ENCODE measurements at places on chromosomes 16 and 17.
A peak's percentile ranks its signal among the peaks of the same experiment; 100 is the strongest.

DNA sequence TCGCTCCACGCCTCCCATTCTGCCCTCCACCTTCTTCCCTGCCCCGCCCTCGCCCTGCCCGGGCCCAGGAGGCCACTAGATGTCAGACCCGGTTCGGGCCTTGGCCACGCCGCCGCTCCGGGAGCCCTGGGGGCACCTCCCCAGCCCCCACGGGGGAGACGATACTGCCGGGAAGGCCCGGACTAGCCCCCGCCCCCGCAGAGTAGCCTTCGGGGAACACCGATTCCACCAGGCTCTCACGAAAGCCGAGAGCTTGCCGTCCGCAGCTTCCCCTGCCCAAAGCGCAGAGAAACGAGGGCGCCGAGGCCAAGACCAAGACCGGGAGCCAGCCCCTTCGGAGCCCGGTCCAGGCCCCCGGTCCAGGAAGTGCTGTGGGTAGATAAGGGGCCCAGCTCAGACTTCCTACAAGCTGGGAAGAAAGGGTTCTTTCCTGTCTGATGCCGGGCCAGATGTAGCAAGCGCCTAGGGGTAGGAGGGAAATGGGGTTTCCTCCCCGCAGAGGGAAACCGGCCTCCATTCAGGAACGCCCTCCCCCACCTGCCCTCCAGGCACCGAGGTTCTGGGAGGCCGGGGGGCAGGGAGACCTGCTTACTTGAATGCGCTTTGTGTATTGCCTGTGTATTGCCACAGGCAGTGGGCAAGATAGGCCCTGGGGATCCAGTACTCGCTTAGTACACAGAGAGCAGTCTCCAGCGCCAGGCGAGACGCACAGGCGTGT is 806 bp upstream of the CYB561 start:
- H3K27ac ChIP-seq = peak overlapping the region; percentile 97
- DNase-seq = peak; percentile 93
- H3K4me1 ChIP-seq = peaks cover 22% of the 10 kb centered on the region
- H3K27me3 ChIP-seq = no peaks in the 10 kb centered on the region

DNA sequence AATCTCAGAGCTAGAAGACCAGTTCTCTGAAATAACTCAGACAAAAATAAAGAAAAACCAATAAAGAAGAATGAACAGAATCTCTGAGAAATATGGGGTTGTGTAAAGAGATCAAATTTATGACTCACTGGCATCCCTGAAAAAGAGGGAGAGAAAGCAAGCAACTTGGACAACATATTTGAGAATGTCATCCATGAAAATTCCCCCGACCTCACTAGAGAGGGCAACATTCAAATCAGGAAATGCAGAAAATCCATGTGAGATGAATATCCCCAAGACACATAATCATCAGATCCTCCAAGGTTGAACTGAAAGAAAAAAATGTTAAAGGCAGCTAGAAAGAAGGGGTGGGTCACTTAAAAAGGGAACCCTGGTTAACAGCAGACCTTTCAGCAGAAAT is 32.1 kb downstream of the TANC2 start:
- H3K36me3 ChIP-seq = no peaks in the 10 kb centered on the region
- DNase-seq = no peak

DNA sequence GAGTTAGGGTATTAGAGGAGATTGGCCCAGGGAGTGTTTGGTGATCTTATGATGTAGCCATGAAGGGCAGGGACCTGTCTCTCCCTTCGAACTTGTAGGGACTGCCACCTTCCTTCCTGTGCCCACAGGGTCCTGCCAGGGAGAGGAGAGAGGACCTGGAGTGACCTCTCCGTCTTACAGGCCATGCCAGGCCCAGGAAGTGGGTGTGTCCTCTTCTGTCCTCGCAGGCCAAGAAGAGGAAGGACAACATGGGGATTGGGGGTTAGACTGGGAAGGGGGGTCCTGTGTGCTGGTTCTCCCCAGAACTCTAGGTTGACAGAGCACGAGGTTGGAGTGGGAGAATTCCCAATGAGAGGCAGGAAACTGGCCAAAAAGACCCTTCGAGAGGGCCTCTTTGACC is 43.4 kb upstream of the TAC4 start:
- peaks cover 6% of the 10 kb centered on the region for H3K4me1 ChIP-seq
- no peak for DNase-seq
- peaks cover 31% of the 10 kb centered on the region for H3K27me3 ChIP-seq
- no peak overlapping the region for H3K4me3 ChIP-seq
- H3K27ac ChIP-seq = no peak overlapping the region

DNA sequence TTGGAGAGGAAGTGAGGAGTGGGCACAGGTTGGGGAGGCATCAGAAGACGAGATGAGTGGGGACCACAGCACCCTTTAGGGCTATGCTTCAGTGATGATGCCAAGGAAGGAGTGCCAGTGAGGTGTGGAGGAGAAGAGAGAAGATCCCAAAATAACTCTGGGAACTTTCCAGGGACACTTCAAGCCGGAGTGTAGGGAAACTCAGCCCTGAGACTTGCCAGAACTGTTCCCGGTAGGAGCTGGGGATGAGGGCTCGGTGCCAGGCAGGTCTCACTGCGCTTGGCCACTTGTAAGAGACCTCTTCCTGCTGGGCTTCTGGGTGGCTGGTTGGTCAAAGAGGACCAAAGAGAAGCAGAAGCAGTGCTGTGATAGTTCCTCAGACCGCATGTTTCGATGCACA is 63.6 kb downstream of the SHISA6 start:
- H3K4me1 ChIP-seq = no peaks in the 10 kb centered on the region
- H3K27ac ChIP-seq = no peak overlapping the region
- H3K36me3 ChIP-seq = no peaks in the 10 kb centered on the region
- DNase-seq = no peak
- no peaks in the 10 kb centered on the region for H3K27me3 ChIP-seq
- no peak overlapping the region for H3K4me3 ChIP-seq

DNA sequence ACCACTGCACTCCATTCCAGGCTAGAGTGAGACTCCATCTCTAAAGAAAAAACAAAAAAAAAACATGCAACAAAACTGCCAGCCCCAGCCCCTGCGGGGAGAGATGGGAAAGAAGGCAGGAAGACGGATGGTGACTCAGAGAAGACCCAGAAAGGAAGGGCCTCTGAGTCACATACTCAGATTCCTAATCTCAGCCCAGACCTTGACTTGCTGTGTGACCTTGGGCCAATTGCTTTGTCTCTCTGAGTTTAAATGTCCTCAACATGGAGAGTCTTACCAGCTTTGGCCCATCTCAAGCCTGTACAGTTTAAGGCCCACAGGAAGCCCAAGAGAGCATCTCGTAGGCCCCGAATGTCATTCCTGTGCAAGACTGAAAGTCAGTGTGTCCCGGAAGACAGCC is 86.5 kb upstream of the LHX1 start:
- H3K36me3 ChIP-seq = no peaks in the 10 kb centered on the region
- DNase-seq = no peak
- H3K27ac ChIP-seq = no peak overlapping the region

- H3K36me3 ChIP-seq = no peaks in the 10 kb centered on the region
- no peak overlapping the region for H3K27ac ChIP-seq
- no peak for DNase-seq
These were observed 26.2 kb downstream of the ADAMTS18 start for GRCh38 chr16:77408607-77409006.

GRCh38 chr17:66675991-66676371 is 158.9 kb upstream of the CACNG5 start:
- no peaks in the 10 kb centered on the region for H3K36me3 ChIP-seq
- peak; percentile 85 for DNase-seq
- H3K27ac ChIP-seq = peak overlapping the region; percentile 84
- peaks cover 17% of the 10 kb centered on the region for H3K4me1 ChIP-seq

DNA sequence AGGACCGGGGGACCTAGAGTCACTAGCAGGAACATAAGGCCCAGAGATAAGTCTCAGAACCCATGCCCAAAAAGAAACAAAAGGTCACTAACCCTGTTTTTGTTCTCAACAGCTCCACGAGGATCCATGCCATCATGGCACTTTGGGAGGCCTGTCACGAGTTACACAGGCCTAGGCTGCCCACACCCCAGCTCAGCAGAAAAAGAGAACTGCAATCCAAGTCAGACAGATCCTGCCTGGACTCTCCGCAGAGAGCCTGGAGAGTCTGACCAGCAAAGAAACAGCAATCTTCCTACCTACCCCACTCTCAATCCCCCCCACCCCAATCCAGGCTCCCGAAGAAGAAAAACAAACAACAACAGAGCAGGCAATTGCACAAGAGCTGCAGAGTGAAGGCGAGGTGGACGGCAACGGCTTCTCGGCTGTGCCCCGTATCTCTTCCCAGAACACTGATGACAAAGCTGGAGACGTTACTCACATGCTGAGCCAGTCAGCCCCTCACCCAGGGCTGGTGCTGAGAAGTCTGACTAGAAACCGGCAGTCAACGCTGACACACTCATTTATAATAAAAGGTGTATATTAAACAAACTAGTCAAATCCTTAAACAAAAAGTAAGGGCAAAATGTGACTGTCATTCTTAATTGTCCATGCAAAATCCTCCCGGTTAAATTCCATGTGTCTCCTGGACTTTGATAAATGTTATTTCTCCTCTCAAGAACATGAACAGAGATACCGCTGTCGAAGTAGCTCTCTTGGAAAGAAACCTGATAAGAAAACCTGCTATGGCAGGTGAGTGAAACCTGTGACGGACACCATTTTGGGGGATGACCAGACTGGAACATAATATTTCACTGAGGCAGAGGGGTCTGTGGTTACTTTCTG is 89.3 kb downstream of the SMG6 start:
- peaks cover 44% of the 10 kb centered on the region for H3K4me1 ChIP-seq
- H3K36me3 ChIP-seq = no peaks in the 10 kb centered on the region
- peak overlapping the region; percentile 83 for H3K27ac ChIP-seq
- peak; percentile 66 for DNase-seq
- no peak overlapping the region for H3K4me3 ChIP-seq

Measured in upper lobe of right lung (tissue), 1 donor.